ENCODE measurements at places on chromosomes 1 and 21.
A peak's percentile ranks its signal among the peaks of the same experiment; 100 is the strongest.

DNA sequence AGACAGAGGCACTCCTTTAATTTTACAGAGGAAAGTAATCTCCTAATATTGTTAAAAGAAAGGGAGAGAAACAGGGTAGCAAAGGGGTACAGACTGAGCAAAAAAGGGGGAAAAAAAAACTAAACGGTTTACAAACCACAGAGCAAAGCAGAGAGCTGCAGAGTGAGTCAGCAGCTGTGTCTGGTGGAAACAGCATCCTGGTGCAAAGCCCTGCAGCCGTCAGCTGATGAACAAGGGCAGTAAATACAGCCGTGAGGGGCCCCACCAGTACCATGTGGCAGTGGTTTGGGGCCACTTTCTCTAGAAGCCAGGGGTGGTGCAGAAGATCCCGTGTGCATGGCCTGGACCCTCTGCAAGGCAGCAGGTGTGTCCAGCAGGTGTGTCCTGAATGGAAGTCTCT lies 111.3 kb downstream of the ERG start:
- peak; percentile 48 for DNase-seq

GRCh38 chr1:15883326-15883725 lies 35.8 kb downstream of the SPEN start:
- DNase-seq = no peak

DNA sequence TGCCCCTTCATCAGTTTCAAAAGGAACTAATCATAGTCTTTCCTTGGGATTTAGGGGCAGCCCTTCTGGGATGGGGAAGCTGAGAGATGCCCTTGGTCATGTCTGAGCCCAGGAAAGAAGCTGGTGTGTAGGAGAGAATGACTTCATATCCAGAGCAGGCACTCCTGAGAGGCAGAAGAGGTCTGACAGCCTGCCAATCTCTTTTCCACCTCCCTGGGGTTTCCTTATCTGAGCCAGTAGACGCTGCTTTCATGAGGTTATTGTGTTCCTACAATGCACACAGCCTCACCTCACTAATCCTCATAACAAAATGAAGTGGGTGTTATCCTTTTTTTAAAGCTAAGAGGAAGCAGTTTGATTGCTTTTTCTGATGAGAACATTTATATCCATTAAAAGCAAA lies 14.1 kb downstream of the ROR1 start:
- no peak for DNase-seq

DNA sequence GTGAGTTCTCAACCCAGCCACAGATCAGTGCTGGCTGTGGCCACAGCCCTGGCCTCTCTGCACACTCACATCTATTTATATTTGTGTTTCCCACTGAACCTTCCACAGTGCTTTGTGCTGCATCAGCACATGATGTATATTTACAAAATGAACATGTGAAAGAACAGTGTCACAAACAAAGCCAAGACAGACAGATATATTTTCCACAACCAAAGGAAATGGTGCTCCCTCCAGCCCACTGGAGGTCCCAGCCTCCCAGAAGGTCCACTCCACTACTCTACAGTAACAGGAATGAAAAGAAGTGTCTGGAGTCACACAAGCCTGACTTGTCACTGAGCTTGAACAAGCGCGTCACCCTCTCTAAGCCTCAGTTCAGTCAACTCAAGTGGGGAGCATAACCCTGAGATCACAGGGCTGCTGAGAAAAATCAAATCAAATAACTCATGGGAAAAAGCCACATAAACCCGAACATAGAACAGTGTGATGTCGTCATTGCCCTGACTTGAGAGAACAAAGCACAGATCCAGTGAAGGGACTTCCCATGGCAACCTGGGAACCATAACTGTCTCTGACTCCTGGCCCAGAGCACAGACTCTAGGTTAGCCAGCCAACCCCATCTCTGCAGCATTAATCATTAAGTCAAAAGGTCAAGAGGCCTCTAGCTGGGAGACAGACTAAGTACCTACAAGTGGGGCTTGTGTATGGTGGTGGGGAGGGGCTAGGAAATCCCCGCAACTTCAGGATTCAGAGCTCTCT lies 121.2 kb downstream of the TRABD2B start:
- no peak for DNase-seq

DNA sequence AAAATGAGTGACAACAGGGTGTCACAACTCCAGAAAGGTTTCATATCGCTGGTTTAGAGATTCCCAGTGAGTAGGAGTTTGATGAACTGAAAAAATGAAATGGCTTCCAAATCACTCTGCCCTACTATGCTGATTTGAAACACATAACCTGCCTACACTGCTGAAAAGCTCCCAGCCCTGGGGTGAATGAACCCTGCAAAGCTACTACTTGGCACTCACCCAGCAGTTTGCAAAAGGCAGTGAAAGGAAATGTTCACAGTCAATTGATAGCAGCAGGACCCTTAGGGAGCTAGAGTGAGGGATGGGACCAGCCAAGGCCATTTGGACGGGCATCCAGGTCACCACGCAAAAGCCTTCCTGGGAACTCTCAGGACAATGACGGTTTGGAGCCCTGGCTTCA lies 44.4 kb upstream of the SRP9 start:
- no peak for DNase-seq

GRCh38 chr1:67612788-67613241 lies 72.2 kb upstream of the GADD45A start:
- DNase-seq = no peak

DNA sequence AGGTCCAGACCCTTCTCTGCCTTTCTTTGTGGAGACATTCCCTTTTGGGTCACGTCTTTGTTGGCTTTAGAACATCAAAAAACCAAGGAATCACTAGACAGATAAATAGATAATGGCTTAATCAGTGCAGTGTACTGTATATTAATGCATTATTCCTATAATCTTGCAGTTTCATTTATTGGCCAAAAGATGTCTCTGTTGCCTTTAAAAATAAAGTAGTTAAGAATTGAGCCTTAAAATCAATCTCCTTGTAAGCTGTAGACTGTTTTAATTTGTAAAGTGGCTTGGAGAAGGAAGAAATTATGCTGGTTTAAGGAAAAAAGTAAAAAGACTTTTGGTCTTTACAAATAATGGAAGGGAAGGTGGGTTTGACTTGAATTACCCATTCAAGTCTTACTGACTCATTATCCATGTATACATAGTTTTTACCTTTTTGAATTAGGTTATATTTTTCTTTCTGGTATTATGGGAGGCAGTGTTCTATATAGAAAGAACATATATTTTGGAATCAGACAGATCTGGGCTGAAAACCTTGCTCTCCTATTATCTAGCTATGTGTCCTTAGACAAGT lies 84.6 kb downstream of the VPS13D start:
- no peak for DNase-seq

DNA sequence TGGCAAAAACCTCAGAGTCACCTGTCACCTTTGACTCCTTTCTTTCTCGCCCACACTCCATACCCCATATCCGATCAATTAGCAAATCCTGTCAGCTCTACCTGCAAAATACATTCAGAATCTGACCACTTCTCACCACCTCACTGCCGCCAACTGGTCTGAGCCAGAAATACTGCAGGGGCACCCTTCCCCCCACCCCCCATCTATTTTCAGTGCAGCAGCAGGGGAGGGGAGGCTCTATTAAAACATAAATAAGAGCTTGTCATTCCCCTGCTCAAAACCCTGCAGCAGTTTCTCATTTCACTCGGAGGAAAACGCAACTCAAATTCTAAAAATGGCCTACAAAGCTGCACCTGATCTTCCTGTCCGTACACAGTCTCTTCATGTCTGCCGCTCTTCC lies 3.9 kb downstream of the PKLR start:
- DNase-seq = no peak

- DNase-seq = no peak
Observed at GRCh38 chr1:203692565-203693470, 66.2 kb downstream of the ATP2B4 start.
